ENCODE measurements at places on chromosomes 1 and 21. TPM values are rescaled to one million over a fixed set of nuclear protein-coding genes. Genes with fewer than 3 reads are reported as not detected.

PGBD2 gene
- total RNA-seq = 7.6 TPM

PCAT6 gene
- 0.70 TPM for total RNA-seq

DCST1 gene
- 0.42 TPM for total RNA-seq

ADAM30 gene
- total RNA-seq = not detected

DYNLT4 gene
- total RNA-seq = 3.4 TPM

KRTAP19-1 gene
- total RNA-seq = not detected

PRPF38A gene
- 70.2 TPM for total RNA-seq

BEND5 gene
- 12.6 TPM for total RNA-seq

DYNLT5 gene
- total RNA-seq = not detected

ERICH3 gene
- total RNA-seq = not detected

AGTRAP gene
- 32.7 TPM for total RNA-seq

Measured in naive thymus-derived CD4-positive, alpha-beta T cell (primary cell).